ENCODE measurements at places on chromosomes 11 and 22. TPM values are rescaled to one million over a fixed set of nuclear protein-coding genes. Genes with fewer than 3 reads are reported as not detected.
A peak's percentile ranks its signal among the peaks of the same experiment; 100 is the strongest.

GRCh38 chr11:15826826-15827225 lies 529.5 kb downstream of the SOX6 start:
- DNase-seq: peak; percentile 48

DNA sequence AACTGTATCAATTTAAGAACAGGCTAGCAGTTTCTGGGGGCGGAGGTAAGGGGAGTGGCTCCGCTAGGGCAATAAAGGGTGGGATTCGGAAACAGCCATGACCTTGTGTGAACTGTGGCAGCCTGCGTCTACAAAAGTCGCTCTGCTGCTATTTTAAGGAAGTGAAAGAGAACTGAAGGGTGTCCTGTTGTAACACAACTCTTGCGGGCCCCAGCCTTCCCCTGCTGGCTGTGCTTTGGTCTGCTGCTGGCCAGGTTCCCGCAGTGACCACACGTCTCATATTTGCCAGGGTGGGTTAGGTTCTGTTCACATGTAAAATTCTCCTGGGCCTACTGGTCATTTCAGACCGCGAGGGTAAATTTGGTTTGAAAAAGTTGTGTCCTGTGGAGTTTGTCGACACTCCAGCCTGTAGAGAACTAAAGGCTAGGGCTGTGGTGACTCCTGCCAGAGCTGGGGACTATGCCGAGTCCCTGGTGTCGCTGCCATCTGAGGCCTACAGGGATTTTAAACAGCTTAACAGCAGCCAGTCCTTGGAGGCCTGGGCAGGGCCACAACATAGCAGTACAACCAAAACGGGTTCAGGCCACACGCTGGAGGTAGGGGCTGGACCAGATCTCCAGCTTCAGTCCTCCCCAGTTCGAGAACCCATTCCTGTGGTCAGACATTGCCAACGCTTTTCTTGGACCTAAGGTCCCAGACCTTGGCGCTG lies 1.1 kb upstream of the PPFIBP2 start:
- DNase-seq: no peak

- no peak for DNase-seq
Observed at GRCh38 chr22:49756201-49756600, 71.5 kb downstream of the BRD1 start.

GRCh38 chr11:75203138-75203537 lies 37.4 kb upstream of the TPBGL start:
- DNase-seq: no peak

DNA sequence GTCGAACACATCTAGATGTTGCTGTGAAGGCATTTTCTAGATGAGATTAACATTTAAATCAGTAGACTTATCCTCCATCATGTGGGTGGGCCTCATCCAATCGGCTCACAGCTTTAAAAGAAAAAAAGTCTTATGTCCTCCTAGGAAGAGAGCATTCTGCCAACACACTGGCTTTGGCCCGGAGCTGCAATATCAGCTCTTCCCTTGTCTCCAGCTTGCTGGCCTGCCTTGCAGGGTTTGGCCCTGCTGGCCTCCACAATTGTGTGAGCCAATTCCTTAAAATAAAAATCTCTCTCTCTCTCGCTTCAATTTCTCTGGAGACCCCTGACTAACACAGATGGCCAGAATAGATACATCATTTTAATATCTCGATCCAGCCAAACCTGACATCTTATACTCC lies 13.1 kb upstream of the ABCC8 start:
- DNase-seq: no peak

DNA sequence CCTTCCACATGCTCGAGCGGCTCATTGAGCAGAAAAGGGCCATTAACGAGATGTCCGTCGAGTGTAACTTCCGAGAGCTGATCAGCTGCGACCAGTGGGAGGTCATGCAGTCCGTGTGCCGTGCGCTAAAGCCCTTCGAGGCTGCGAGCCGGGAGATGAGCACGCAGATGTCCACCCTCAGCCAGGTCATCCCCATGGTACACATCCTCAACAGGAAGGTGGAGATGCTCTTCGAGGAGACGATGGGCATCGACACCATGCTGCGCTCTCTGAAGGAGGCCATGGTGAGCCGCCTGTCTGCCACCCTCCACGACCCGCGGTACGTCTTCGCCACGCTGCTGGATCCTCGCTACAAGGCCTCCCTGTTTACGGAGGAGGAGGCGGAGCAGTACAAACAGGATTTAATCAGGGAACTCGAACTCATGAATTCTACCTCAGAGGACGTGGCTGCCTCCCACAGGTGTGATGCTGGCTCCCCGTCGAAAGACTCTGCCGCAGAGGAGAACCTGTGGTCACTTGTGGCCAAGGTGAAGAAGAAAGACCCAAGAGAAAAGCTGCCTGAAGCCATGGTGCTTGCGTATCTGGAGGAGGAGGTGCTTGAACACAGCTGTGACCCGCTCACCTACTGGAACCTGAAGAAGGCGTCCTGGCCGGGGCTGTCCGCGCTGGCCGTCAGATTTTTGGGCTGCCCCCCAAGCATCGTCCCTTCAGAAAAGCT lies 31.7 kb downstream of the ALG12 start:
- DNase-seq: no peak

Gene FAM180B
- total RNA-seq: not detected
